ENCODE measurements at places on chromosomes 16 and 17. TPM values are rescaled to one million over a fixed set of nuclear protein-coding genes. Genes with fewer than 3 reads are reported as not detected.

GRCh38 chr17:72223866-72224291 is 103.1 kb downstream of the SOX9 start:
- no peaks in the 10 kb centered on the region for H3K4me1 ChIP-seq
- no peak overlapping the region for H3K27ac ChIP-seq
- no peak for DNase-seq
- H3K4me3 ChIP-seq = no peak overlapping the region
- H3K36me3 ChIP-seq = no peaks in the 10 kb centered on the region

- peaks cover 2% of the 10 kb centered on the region for H3K36me3 ChIP-seq
- no peak overlapping the region for H3K4me3 ChIP-seq
- H3K27me3 ChIP-seq = no peaks in the 10 kb centered on the region
- DNase-seq = no peak
- no peak overlapping the region for H3K27ac ChIP-seq
- no peaks in the 10 kb centered on the region for H3K4me1 ChIP-seq
These were observed 15.3 kb downstream of the HSD11B2 start for GRCh38 chr16:67445913-67446907.

Gene SLC6A2
- total RNA-seq = not detected

GRCh38 chr16:14398014-14398717 is 231.9 kb downstream of the PARN start:
- DNase-seq = no peak
- no peaks in the 10 kb centered on the region for H3K36me3 ChIP-seq
- no peaks in the 10 kb centered on the region for H3K4me1 ChIP-seq
- H3K27me3 ChIP-seq = peaks cover 2% of the 10 kb centered on the region

- H3K27ac ChIP-seq = peak overlapping the region; percentile 28
- DNase-seq = peak; percentile 67
- H3K36me3 ChIP-seq = no peaks in the 10 kb centered on the region
- no peaks in the 10 kb centered on the region for H3K27me3 ChIP-seq
These were observed 10.1 kb upstream of the SLC16A5 start for GRCh38 chr17:75077496-75078283.

Gene NPTX1
- 1.2 TPM for total RNA-seq

GRCh38 chr16:79076047-79076767 is 524.3 kb downstream of the MAF start:
- H3K4me3 ChIP-seq = peak overlapping the region; percentile 1
- peaks cover 74% of the 10 kb centered on the region for H3K4me1 ChIP-seq
- H3K27ac ChIP-seq = peak overlapping the region; percentile 95
- DNase-seq = peak; percentile 72
- H3K36me3 ChIP-seq = peaks cover 3% of the 10 kb centered on the region

GRCh38 chr16:47034455-47034854 is 61.0 kb upstream of the DNAJA2 start:
- no peak overlapping the region for H3K4me3 ChIP-seq
- H3K27ac ChIP-seq = no peak overlapping the region
- H3K27me3 ChIP-seq = peaks cover 4% of the 10 kb centered on the region
- H3K36me3 ChIP-seq = no peaks in the 10 kb centered on the region
- H3K4me1 ChIP-seq = peaks cover 4% of the 10 kb centered on the region

- no peak overlapping the region for H3K4me3 ChIP-seq
- no peaks in the 10 kb centered on the region for H3K27me3 ChIP-seq
- H3K36me3 ChIP-seq = peaks cover 7% of the 10 kb centered on the region
- no peak overlapping the region for H3K27ac ChIP-seq
- no peak for DNase-seq
These were observed 48.9 kb upstream of the HAPSTR1 start for GRCh38 chr16:9042533-9042932.

Gene PPP1R27
- not detected for total RNA-seq

- peaks cover 25% of the 10 kb centered on the region for H3K27me3 ChIP-seq
- H3K27ac ChIP-seq = no peak overlapping the region
- no peak overlapping the region for H3K4me3 ChIP-seq
- H3K4me1 ChIP-seq = peaks cover 13% of the 10 kb centered on the region
- H3K36me3 ChIP-seq = no peaks in the 10 kb centered on the region
- no peak for DNase-seq
These were observed 136.8 kb upstream of the XYLT1 start for GRCh38 chr16:17607609-17608008.

Gene GCSH
- total RNA-seq = 23.9 TPM

- no peak overlapping the region for H3K4me3 ChIP-seq
- H3K4me1 ChIP-seq = no peaks in the 10 kb centered on the region
- peaks cover 14% of the 10 kb centered on the region for H3K27me3 ChIP-seq
- no peak overlapping the region for H3K27ac ChIP-seq
- DNase-seq = no peak
These were observed 1.0 kb upstream of the KRT20 start for GRCh38 chr17:40886090-40886489.

Gene CSF3
- not detected for total RNA-seq

GRCh38 chr17:4233668-4234258 is 30.0 kb downstream of the ANKFY1 start:
- DNase-seq = no peak
- H3K27me3 ChIP-seq = no peaks in the 10 kb centered on the region
- H3K36me3 ChIP-seq = peaks cover 20% of the 10 kb centered on the region
- no peak overlapping the region for H3K4me3 ChIP-seq
- no peak overlapping the region for H3K27ac ChIP-seq
- H3K4me1 ChIP-seq = peaks cover 16% of the 10 kb centered on the region

GRCh38 chr17:3754458-3755334 is 31.0 kb downstream of the HASPIN start:
- H3K27me3 ChIP-seq = no peaks in the 10 kb centered on the region
- peaks cover 2% of the 10 kb centered on the region for H3K36me3 ChIP-seq
- H3K27ac ChIP-seq = no peak overlapping the region
- H3K4me3 ChIP-seq = peak overlapping the region; percentile 20
- H3K4me1 ChIP-seq = peaks cover 26% of the 10 kb centered on the region

DNA sequence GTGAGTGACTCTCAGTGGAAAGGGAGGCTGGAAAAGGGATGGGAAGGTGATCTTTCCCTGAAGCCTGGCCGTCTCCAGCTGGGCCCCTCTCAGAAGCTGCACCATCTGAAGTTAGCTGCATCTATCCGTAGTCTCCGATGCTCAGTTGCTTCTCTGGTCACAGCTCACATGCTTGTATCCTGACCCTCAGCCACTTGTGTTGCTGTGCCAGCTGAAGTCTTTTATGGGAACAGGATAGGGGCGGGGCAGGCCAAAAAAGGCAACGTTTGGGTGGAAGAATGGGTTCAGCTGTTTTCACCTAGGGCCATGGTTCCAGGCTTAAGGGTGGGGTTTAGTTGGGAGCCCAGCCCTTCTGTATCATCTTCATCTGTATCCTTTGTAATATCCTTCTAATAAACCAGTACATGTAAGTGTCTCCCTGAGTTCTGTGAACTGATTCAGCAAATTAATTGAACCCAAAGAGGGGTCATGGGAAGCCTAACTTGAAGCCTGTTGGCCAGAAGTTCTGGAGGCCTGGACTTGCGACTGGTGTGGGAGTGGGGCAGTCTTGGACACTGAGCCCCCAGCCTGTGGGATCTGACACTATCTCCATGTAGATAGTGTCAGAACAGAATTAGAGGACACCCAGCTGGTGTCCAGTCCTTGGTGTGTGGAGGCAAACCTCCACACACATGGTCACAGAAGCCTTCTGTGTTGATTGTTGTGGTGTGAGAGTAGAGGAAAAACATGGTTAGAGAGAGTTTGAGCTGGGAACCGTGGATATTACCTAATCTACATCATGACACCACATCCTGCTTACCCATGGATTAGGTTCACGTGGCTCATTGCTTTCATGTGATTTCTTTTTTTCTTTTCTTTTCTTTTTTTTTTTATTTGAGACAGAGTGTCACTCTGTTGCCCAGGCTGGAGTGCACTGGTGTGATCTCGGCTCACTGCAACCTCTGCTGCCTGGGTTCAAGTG is 49.3 kb upstream of the FBXO47 start:
- DNase-seq = no peak
- no peak overlapping the region for H3K4me3 ChIP-seq
- H3K36me3 ChIP-seq = no peaks in the 10 kb centered on the region

DNA sequence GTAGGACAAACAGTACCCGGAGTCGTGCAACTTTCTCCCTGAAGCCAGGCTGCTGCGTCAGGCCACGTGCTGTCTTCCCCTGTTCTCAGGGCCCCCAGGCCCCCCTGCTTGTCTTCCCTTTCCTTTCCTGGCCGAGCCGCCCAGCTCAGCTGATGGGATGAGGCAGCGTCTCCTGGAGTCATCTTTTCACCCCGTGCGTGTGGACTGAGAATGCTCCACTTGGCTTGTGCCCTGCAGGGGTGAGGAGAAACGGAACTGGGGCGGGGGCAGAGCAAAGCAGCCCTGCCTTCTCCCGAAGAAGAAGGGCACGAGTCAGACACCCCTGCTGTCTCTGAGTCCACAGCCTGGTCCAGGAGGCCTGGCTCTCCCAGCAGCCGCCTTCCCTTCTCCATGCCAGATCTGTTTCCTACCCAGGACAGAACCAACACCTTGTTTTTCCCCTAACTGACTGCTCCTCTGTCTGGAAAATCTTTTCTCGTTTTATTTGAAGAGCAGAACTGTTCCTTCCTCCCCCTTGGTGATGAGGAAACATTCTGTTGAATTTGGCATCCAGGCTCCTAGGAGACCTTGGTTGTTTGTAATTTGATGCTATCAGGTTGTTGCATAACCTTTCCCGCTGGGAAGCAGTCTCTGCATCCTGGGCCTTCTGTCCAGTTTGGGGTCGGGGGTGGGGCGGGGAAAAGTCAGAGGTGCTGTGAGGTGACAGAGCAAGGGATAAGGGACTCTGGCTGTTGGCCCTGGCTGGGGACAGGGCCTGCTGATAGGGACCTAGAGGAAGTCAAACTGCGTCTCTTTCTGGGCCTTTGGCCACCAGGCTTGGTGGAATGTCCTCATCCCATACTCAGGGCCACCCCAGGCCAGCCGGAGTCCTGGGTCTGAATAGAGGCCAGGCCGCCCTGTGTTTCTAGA is 78.8 kb downstream of the WIPI1 start:
- no peaks in the 10 kb centered on the region for H3K27me3 ChIP-seq
- H3K4me3 ChIP-seq = no peak overlapping the region
- no peak overlapping the region for H3K27ac ChIP-seq
- peaks cover 13% of the 10 kb centered on the region for H3K4me1 ChIP-seq
- DNase-seq = no peak

Gene SRRM2
- total RNA-seq = 526 TPM

DNA sequence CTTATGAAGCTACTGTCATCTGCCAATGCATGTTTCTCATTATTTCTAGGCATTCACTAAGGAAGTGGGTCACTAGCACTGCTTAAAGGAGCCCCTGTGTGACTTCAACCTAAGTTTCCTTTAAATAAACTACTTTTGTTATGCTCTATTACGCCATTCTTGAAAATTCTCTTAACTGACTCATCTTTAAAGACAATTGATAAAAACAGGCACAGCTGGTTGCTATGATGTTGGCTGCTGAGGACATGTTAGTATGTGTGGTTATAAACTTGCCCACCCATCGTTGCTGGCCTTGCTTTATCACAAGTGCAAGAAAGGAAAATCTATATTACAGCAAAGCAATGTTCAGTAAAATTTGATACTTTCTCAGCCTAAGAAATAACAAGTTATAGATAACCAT is 75.8 kb upstream of the CNTNAP4 start:
- H3K4me3 ChIP-seq = no peak overlapping the region
- H3K27ac ChIP-seq = no peak overlapping the region
- H3K4me1 ChIP-seq = no peaks in the 10 kb centered on the region

- no peaks in the 10 kb centered on the region for H3K27me3 ChIP-seq
- peaks cover 61% of the 10 kb centered on the region for H3K4me1 ChIP-seq
- peaks cover 59% of the 10 kb centered on the region for H3K36me3 ChIP-seq
- peak overlapping the region; percentile 56 for H3K27ac ChIP-seq
These were observed 1.9 kb downstream of the GPS2 start for GRCh38 chr17:7313088-7313889.

DNA sequence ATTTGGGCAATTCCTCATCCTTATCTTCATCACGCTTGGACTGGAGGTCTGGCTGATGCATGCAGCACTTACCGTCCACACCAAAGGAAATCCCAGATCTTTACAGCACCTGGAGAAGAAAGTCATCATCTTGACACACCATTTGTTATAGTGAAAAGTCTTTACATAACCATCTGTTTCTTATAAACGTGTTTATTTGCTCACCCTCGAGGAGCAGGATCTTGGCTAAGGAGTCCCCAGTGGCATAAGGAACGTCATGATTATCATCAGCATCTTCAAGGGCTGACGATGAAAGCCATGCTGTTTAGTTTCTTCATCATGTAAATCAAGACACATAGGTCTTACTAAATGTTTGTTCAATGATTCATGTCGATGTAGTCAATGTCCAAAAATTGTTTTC is 248.8 kb upstream of the ELAC2 start:
- H3K4me3 ChIP-seq = no peak overlapping the region
- no peak overlapping the region for H3K27ac ChIP-seq
- DNase-seq = no peak
- no peaks in the 10 kb centered on the region for H3K4me1 ChIP-seq

Gene HOXB6
- 0.21 TPM for total RNA-seq

Gene SDR42E1
- 4.1 TPM for total RNA-seq

Gene FBRS
- 91.8 TPM for total RNA-seq

- DNase-seq = no peak
- H3K27me3 ChIP-seq = no peaks in the 10 kb centered on the region
- no peak overlapping the region for H3K27ac ChIP-seq
- H3K4me1 ChIP-seq = no peaks in the 10 kb centered on the region
These were observed 42.4 kb upstream of the ZFP90 start for GRCh38 chr16:68496689-68497088.

Gene GINS3
- total RNA-seq = 14.0 TPM

Gene C16orf92
- total RNA-seq = not detected

DNA sequence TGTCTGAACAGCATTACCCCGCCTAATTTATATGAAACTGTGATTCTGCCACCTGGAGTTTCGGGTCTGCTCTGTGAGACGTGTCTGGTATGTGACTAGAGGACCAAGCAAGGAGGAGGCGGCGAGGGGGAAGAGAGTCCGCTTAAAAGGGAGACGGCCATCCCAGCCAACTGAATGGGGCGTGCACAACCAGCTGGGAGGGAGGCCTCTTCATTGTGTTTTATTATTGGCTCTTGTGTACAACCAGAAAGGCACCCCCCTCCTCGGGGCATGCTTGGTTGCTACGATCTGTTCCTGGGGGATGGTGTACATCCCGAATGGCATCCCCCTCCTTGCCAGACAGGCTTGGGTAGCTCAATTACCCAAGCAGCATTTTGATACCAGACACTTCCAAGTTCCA is 384.5 kb upstream of the SALL1 start:
- no peaks in the 10 kb centered on the region for H3K4me1 ChIP-seq
- no peaks in the 10 kb centered on the region for H3K36me3 ChIP-seq
- H3K4me3 ChIP-seq = no peak overlapping the region
- no peak for DNase-seq

Gene TMEM114
- total RNA-seq = not detected

DNA sequence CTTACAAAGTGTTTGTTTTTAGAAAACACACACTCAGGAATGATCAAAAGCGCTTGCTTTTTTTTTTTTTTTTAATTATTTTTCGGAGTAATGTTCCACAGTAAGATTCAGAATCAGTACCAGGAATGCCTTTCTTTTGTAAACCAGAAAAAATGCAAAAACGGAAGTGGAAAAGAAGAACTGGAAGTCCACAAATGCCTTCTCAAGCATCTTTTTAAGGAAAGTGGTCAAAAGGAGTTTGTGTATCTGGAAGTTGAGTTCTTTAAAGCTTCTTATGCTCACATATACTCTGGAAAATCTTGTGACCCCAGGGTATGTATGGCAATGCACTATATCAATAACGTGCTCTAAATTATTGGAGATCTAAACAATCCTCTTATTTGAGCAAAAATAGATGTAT is 126.0 kb downstream of the ABCA8 start:
- no peak overlapping the region for H3K27ac ChIP-seq
- H3K27me3 ChIP-seq = peaks cover 9% of the 10 kb centered on the region
- no peaks in the 10 kb centered on the region for H3K36me3 ChIP-seq
- no peak overlapping the region for H3K4me3 ChIP-seq
- no peak for DNase-seq

GRCh38 chr17:53150101-53150698 is 672.5 kb upstream of the KIF2B start:
- no peak overlapping the region for H3K4me3 ChIP-seq
- no peaks in the 10 kb centered on the region for H3K4me1 ChIP-seq
- DNase-seq = no peak
- no peaks in the 10 kb centered on the region for H3K36me3 ChIP-seq
- no peaks in the 10 kb centered on the region for H3K27me3 ChIP-seq

Gene SLC35G6
- total RNA-seq = not detected

Measured in activated CD4-positive, alpha-beta memory T cell treated with anti-CD3 and anti-CD28 coated beads for 36 hours (primary cell).